ENCODE measurements at places on chromosomes 1 and 21. TPM values are rescaled to one million over a fixed set of nuclear protein-coding genes. Genes with fewer than 3 reads are reported as not detected.

The DMAP1 gene
- 27.5 TPM for total RNA-seq

The RHOU gene
- 5.4 TPM for total RNA-seq

DNA sequence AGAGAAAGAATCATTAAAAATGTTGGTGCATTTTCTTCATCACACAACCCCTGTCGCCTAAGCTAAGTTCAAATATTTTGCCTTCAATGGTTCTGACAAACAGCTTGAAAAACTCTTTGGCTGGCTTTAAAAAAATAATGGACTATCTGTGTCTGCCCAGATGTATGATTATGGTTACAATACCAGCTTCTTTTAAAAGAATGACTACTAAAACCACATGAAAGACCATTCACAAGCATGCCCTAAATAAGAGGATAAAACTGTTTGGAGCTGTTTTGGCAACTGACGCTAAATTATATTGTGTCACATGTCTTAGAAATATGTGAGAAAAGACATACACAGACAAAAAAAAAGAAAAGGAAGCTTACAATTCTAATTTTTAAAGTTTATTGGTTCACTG, 23.7 kb upstream of the PLPPR4 start:
- no peak for DNase-seq

The LEFTY1 gene
- total RNA-seq = not detected

DNA sequence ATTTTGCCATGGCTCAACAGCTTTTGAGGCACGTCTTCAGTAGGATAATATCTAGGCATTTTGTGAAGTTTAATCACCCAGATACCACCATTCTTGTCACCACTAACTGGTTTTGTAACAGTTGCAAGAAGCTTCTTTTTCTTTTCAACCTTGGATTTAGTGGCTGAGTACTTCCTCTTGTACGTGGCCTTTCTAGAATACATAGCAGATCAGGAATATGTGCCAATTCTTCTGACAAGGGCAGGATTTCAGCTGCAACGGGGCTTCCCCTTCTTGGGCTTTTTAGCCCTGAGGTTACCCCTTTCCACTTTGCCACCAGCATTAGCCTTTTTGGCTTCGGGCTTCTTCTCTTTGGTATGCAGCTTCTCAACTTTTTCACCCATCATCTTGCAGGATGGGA, 79.3 kb upstream of the WARS2 start:
- DNase-seq = no peak

DNA sequence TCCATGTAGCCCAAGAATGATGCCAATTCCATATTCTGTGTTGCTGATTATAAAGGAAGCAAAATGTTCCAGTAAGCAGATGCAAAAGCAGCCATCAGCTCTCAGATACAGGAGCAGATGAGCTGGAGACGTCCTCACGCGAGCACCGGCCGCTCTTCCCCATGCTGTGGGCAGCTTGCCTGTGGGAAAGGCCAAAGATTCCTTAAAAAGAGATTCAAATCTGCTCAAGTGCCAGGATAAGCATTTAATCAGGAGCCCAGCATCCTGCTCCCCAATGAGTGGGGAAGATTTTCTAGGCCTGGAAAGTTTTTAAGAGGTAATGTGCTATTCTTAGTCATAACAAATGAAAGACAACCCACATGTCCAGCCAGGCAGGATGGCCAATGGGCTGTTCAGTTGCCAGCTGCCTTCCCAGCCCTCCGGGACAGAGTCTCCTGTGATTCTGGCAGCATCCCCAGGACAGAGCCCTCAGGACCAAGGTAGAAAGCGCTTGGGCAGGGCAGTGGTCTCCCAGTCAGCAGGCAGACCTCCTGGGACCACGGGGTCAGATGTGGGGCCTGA, 108.2 kb upstream of the TMPRSS2 start:
- no peak for DNase-seq

- no peak for DNase-seq
Measured at GRCh38 chr1:184162281-184162680, 110.8 kb downstream of the TSEN15 start.

- DNase-seq = no peak
Measured at GRCh38 chr1:164611754-164612642, 53.0 kb downstream of the PBX1 start.

DNA sequence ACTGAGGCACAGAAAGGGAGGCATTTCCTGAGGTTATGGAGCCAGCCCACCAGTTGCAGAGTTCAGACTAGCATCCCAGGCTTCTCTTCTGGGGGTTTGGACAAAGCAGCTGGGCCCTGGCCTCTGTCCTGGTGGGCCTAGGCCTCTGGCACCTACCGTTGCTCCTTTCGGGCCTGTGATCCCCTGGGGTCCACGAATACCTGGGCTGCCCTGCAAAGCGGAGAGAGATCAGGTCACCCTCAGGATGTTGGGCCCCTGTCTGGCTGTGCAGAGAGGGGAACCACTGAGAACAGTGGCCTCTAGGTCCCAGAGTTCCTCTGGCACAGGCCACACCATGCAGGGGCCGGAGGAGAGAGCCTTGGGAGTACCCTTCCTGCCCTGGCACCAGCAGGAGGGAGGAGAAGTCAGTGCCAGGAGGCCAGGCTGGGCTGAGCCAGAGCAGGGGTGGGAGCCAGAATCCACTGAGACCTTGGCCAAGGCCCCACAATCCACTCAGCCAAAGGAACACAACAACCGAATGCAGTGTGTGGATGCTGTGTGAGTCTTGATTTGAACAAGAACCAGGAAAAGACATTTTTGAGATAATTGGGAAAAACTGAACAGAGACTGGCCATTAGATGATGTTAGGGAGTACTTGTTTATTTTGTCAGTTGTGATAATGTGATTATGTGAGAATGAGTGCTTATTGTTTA, 8.9 kb downstream of the COL9A2 start:
- DNase-seq = no peak

DNA sequence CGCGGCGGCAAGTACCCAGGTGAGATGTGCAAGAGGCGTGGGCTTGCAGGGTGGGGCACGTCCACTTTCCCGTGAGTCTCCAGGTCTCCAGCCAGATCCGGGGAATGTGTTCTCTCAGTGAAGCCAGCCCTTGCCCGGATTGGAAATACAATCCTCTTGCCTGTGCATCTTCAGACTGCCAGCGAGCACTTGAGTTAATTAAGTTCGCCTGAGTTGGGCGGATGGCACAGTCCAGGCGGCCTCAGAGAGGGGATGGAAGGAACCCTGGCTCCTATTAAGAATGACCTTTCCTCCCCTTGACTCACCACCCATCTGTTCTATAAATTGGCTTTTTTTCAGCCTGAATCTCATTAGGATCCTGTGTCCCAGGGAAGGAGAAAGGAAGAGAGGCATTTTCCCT, 33.3 kb upstream of the CNTN2 start:
- DNase-seq = no peak

DNA sequence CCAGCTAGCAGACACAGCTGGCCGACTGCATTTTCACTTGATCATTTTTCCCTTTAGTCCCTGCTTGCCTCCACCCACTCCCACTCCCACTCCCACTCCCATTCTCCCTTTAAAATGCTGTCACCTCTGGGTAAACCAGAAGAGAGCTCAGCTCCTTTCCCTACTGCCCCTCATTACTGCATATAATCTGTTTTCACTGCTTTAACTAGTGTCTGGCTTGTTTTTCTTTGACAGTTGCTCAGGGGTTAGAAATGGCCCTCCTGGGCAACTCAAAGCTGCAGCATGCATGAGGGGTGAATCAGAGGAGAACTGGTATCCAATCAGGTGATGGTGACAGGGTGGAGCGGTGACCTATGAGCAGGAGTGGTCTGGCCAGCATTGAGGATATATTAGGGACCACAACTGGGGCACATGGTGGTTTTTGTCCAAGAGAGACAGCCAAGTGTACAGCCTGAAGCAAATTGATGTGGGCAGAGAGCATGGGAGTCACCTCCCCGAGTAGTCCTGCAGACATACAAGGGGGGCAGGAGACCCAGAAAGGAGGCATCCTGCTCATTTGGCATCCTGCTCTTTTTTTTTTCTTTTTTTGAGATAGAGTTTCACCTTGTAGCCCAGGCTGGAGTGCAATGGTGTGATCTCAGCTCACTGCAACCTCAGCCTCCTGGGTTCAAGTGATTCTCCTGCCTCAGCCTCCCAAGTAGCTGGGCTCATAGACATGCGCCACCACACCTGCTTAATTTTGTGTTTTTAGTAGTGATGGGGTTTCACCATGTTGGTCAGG, 42.6 kb upstream of the SRSF10 start:
- no peak for DNase-seq

GRCh38 chr1:59597420-59598119, 217.2 kb upstream of the HOOK1 start:
- no peak for DNase-seq
